B cell (primary cell): ENCODE measurements at places on chromosomes 4 and X.

- no peak for DNase-seq
Observed at GRCh38 chr4:3401436-3402171, 40.2 kb upstream of the HGFAC start.

DNA sequence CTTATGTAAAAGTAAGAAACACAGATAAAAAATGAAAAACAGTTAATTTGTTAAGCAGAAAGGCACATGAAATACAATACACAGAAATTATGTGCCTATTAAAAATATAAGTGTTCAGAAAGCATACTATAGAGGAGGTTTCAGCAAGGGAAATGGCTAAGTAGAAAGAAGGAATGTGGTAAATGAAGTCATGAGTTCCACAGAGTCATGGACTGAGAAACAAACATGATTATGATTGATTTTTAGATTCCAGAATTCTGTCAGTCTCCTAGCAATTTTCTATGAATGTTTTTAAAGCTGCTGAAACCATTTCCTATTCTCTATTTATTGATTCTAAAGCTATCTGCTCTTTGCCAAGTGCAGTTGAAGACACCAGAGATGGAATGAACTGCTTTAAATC lies 1398.4 kb downstream of the ARAP2 start:
- no peak for DNase-seq

DNA sequence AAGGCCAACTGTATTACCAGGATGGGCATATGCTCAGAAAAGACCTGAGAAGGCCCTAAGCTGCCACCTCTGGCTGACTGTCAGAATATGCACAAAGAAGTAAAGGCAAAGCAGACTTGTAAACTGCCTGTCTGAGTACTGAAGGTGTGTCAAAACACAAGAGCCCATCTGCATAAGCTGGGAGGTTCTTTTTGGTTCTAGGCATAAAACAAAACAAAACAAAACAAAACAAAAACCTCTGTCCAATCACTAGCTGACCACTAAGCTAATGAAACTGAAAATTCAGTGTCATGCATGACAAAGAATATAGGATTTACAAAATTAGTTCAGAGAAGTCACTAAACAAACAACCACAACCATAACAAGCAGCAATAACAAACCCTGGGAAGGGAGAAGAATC lies 20.6 kb downstream of the SH3D19 start:
- DNase-seq, result no peak

- no peak for DNase-seq
Observed at GRCh38 chr4:5991405-5991804, 26.8 kb downstream of the C4orf50 start.

DNA sequence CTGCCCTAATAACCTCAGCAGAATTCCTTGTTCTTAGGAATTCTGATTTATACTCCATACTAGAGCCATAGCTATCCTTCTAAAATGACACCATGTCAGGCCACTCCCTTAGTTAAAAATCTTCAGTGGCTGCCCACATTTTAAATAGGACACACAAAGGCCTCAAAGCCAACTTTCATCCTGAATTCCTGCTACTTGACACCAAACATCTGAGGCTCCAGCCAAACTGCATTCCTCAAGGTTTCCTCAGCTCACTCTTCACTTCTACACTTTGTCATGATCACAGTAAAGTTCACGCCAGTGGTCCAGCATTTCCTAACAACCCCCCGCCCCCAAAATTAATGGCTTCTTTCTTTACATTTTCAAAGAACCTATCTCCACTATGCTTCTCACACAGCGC lies 124.3 kb downstream of the ADGRA3 start:
- no peak for DNase-seq

- DNase-seq, result no peak
Observed at GRCh38 chr4:88860586-88860985, 163.0 kb upstream of the NAP1L5 start.

DNA sequence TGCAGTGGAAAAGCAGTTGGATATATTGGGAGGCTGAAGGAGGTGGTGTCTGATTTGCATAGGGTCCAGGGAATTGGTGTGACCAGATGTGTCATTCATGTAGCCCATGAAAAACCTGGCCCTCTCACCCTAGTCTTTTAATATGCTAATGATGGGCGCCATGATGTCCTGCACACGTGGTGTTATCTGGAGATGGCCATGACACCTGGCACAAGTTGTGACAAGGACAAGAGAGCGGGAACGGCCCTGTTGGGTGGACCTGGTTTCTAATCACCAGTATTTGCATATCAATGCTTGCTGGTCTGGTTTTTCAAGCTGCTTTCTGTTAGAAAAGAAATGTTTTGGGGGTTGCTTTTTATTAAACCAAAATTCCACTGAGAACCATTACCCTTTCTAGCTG lies 87.4 kb downstream of the ZXDA start:
- no peak for DNase-seq

GRCh38 chr4:67327245-67328017 lies 217.9 kb downstream of the CENPC start:
- peak; percentile 58 for DNase-seq

GRCh38 chr4:107349732-107350131 lies 313.6 kb upstream of the DKK2 start:
- no peak for DNase-seq

- DNase-seq, result no peak
Observed at GRCh38 chr4:159045321-159045720, 57.6 kb upstream of the RAPGEF2 start.

GRCh38 chr4:135739354-135739753 lies 1537.8 kb upstream of the PABPC4L start:
- DNase-seq, result no peak

- no peak for DNase-seq
Observed at GRCh38 chrX:107700317-107700774, 72.0 kb downstream of the PRPS1 start.

GRCh38 chr4:3073158-3074077 lies 920 bp downstream of the HTT-AS start:
- DNase-seq, result peak; percentile 39

GRCh38 chrX:11655282-11656015 lies 10.3 kb downstream of the ARHGAP6 start:
- DNase-seq, result no peak

DNA sequence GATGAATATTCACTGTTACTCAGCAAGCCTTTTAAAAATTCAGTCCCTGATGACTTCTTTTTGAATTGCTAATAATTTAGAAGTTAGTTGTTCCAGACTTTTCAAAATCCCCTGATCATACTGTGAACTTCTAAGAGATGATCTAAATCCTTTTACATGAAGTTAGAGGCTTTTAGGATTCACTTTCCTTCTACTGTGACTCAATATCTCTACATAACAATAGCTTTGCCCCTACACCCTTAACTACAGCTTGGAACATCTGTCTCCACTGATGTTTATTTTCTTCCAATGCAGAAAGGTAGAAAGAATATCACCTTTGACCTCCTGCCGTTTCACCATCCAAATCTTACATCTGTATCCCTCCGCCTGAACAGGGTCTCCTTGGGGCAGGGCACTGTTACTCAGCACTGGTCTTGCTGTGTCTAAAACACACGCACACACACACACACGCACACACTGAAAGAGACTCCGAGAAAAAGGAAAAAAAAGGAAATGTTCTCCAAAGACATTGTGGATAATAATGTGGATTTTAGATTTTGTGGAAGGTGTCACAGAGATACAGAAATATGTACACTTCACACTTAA lies 111.6 kb upstream of the GPRIN3 start:
- DNase-seq, result no peak
